Stimulated activated CD4-positive, alpha-beta T cell treated with anti-CD3 and anti-CD28 coated beads, Interleukin-2, amount 100 ng/mL, for 24 hours (primary cell): ENCODE measurements at places on chromosomes 7 and 10.

GRCh38 chr7:21948364-21948763 is 2.7 kb upstream of the CDCA7L start:
- no peak for DNase-seq

DNA sequence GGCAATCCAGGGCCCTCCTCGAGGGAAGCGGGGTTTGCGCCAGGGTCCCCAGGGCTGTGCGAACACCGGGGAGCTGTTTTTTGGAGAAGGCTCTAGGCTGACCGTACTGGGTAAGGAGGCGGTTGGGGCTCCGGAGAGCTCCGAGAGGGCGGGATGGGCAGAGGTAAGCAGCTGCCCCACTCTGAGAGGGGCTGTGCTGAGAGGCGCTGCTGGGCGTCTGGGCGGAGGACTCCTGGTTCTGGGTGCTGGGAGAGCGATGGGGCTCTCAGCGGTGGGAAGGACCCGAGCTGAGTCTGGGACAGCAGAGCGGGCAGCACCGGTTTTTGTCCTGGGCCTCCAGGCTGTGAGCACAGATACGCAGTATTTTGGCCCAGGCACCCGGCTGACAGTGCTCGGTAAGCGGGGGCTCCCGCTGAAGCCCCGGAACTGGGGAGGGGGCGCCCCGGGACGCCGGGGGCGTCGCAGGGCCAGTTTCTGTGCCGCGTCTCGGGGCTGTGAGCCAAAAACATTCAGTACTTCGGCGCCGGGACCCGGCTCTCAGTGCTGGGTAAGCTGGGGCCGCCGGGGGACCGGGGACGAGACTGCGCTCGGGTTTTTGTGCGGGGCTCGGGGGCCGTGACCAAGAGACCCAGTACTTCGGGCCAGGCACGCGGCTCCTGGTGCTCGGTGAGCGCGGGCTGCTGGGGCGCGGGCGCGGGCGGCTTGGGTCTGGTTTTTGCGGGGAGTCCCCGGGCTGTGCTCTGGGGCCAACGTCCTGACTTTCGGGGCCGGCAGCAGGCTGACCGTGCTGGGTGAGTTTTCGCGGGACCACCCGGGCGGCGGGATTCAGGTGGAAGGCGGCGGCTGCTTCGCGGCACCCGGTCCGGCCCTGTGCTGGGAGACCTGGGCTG is 26.0 kb downstream of the PRSS2 start:
- no peak for DNase-seq

GRCh38 chr10:128709686-128710085 is 583.5 kb upstream of the MKI67 start:
- no peak for DNase-seq

GRCh38 chr10:15266117-15266516 is 97.6 kb upstream of the NMT2 start:
- no peak for DNase-seq

DNA sequence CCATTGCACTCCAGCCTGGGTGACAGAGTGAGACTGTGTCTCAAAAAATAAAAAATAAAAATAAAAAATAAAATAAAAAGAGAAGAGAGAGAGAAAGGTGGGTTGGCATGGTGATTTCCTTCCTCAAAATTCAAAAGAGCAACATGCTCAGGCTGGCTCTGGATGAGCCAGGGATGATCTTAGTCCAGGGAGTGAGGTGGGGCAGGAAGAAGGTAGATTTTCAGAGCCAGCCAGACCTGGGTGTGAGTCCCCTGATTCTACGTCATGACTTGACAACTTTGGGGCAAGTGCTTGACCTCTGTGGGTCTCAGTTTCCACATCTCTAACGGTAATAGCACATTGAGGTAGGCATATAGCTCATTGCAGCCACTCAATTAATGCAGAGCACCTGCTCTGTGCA is 109.4 kb upstream of the CTBP2 start:
- DNase-seq, result no peak

DNA sequence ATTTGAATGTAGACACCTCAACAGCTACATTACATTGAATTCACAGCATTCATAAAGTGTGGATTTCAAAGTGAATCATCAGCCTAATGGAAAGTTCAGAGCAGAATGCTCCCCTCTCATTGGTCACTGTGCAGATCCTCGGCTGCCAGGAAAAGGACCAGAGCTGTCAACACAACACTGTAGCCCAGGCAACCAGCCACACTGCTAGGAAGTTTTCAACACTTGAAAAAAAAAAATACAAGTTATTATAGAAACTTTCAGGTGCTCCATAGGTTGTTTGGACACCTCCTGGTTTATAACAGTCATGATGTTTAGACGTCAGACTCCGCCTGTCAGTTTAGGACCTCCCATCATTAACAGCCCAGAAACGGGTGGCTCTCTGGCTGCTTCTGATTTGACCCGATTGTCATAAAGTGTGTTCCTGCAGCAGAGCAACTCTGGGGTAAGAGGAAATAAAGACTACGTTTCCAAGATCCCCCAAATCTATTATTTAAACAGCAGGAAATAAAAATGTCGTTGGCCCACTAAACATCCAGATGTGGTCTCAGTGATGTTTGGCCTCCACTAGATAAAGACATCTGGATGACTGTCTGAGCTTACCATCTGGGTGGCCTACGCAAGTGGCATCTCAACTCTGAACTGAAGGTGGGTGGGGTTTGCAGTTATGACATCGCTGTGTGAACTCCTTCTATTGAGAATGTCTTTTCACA is 117.4 kb downstream of the CABCOCO1 start:
- DNase-seq, result peak; percentile 28
